IPS-NIHi11 (cell line): ENCODE measurements at places on chromosomes 16 and 17.

DNA sequence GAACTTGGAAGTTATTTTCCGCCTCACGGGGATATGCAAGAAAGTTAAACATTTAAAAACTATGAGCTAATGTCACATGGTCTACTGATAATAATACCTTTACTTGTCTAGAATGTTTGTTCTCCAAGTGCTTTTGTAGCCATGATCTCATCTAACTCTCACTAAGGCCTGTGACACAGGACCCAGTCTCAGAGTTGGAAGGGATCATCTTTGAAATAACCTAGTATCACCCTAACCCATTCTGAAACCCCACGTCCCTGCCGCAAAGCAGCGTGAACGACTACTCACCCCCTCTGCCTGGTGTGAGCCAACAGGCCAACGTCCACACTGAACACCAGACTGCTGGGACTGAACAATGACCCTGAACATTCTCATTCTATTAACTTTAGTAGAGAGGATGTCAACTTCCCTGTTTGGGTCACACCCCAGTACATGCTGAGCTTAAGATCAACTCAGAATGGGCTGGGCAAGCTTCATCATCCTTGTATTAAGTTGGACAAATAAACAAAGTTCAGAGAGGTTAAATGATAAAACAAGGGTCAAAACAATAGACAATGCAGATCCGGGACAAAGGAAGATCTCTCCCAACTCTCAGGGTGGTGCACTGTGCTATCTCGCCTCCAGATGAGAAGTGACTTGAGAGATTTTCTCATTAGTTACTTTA, 54.8 kb upstream of the BCAR1 start:
- no peak for DNase-seq

DNA sequence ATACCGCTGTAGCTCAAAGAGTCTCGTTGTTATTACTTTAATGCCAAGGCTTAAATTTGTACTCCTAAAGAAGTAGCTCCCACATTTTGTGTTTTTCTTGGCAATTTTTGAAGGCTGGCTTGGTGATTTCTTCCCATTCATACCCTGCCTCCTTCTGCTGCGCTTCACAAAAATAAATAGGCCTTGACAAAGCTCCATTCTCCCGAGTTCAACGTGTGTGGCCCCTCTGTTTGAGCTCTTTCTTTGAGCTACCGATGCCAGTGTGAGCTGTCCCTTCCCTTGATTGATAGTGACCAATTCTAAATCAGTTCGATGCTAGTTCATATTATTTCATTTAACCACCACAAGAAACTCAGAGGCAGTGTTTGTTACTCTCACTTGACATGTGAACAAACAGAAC, 96.8 kb downstream of the MAP2K6 start:
- DNase-seq = no peak

DNA sequence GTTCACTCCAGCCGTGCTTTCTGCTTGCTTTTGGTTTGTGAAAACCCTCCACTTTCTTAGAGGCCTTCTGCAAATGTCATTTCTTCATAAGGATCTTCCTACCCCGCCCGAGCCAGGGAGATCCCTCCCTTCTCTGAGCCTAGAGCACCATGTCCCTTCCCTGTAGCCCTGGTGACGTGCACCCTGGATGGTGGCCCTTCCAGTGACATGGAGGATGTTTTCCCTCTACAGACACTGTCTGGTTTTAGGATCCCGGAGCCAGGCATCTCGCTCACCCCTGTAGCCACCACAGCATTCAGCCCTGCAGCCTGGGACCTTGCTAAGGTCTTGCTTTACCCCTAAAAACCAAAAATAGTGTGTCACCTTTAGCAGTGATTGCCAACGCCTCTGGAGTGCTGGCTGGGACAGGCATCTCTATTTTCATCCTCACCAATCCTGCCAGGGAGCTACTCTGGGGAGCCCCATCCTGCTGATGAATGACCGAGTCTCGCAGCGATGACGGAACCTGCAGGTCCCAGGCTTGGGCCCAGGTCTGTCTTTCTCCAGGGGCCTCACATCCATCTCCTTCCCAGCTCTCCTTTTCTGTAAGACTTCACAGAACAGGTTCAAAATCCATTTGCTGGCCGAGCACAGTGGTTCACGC, 394.1 kb upstream of the TNRC6C start:
- no peak for DNase-seq

- no peak for DNase-seq
These were observed 452.4 kb upstream of the C16orf82 start for GRCh38 chr16:26614237-26614841.

DNA sequence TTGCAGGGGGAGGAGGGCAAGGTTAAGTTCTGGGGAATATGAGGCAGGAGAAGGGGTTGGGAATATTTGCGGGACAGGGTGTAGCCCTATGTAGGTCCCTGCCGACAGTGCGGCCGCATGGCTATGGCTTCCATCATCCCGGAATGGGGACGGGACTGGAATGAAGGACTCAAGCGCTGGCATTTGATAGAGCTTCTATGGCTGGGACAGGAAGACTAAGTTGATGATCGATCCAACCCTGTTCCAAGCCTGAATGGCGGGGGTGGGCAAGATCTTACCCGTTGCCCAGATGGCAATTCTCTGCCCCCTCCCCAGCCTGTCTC, 47.1 kb downstream of the SRCIN1 start:
- DNase-seq = no peak

DNA sequence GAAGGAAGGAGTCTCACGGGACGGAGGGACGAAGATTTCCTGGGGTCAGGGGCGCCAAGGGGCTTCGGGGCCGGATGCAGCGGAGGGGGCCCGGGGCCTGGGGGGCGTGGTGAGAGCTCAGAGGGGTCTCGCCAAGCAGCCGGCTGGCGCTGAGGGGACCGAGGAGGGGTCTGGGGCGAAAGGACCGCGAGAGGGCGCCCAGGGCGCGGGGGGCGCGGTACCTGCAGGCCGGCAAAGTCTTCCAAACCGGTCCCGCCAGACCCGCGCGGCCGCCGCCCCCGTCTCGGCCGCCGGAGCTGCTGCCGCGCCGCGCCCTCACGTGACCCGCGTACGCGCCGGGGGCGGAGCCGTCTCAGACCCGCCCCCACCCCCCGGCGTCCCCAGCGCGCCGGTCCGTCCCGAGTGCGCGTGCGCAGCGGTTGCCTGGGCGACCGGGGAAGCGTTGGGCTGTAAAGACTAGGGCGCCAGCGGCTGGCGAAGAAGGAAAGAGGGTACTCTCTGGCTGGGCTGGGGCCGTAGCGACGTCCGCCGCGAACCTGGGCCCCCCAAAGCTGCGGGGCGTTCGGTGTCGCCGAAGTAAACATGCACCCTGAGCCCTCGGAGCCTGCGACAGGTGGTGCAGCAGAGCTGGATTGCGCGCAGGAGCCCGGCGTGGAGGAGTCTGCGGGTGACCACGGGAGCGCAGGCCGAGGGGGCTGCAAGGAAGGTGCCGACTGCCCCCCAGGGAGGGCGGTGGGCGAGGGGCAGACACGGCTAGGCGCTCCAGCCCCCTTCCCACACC, at the start of the genes DNAAF1 and HSDL1:
Gene DNAAF1, plus strand, starts transcription at position 450 of the 781 bp plus-strand sequence. Its CDS starts 133 bp downstream, at position 583.
Gene HSDL1, minus strand, starts transcription at position 319 of the 781 bp plus-strand sequence. CDS start 13,856 bp downstream, outside the sequence.
- DNase-seq = peak; percentile 97

- DNase-seq = no peak
These were observed 122.2 kb downstream of the SMG6 start for GRCh38 chr17:2181206-2181896.

DNA sequence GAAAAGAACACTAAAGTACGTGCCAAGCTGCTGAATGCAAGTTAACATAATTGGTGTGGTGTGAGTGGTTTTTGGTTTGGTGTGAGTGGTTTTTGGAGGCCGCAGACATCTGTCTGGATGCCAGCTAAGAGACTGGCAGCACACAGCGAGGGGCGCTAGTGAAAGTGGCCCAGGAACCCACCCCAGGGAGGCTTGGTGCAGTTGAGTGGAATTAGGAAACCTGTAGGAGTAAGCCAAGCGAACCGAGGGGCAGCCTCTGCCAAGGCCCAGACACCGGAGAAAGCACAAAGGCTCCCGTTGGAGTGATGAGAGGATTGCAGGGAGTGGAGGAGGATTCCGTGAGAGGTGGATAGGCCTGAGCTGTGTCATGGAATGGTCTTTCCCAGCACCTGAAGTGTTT, 24.6 kb upstream of the SLC5A11 start:
- DNase-seq = no peak

DNA sequence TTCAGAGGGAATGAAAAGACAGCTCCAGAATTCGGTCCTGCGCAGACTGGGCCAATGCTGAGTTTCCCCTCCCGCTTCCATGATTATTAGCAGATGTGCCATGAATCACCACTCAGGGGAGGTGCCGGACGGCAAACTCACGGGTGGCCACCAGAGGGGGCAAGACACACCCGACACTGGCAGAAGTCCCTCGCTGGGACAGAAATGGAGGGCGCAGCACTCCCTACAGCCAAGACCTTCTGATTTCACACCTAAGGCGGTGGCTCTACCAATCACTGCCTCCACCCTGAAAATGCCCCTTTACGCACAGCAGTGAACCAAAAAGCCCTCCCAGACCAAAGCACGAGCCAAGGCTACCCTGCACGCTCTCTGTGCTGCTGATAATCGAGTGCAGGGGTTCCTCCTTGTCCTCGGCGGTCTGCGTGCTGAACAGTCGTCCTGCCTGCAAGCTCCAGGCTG, 26.8 kb downstream of the TRAP1 start:
- DNase-seq = peak; percentile 92

- no peak for DNase-seq
These were observed 150.3 kb downstream of the IRX3 start for GRCh38 chr16:54136276-54136625.

DNA sequence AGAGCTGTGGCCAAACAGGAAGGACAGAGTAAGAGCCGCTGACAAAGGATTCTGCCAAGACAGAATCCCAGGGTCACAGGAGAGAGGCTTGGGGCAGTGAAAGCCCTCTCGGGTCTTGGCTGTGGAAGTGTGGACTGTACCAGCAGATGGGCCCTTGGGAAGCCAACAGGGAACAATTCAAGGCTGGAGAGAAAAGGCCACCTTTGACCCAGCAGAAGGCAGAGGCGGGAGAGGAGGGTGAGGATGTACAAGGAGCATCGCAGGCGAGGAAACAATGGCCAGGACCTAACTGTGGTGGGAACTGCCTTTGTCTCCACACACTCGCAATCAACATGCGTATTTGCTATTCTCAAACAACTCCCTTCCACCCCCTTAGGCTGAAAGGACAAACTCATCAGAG, 15.7 kb downstream of the CARHSP1 start:
- DNase-seq = no peak

- no peak for DNase-seq
These were observed 42.0 kb downstream of the PITPNM3 start for GRCh38 chr17:6514371-6514770.
